ENCODE measurements at places on chromosomes 4 and X. TPM values are rescaled to one million over a fixed set of nuclear protein-coding genes. Genes with fewer than 3 reads are reported as not detected.

DNA sequence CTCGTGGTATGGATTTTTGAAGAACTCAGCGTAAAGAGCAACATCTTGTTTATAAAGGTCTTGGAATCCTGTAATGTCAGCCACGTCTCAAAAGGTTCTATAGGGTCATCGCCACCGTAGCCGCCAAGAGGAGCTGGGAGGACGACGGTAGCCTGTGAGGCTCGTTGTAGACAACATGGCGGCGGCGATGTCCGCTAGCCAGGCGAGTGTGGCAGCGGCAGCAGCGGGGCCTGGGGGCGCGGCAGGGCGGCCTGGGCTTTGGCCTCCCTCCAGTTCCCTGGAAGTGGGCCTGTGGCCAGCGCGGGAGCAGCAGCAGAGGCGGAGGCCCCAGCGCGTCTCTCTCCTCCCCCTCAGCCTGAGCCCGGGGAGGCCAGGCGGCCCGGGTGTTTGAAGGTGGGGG is 143.5 kb upstream of the PBDC1 start:
- DNase-seq = no peak

Gene GAGE12J
- total RNA-seq = not detected

- DNase-seq = no peak
Observed at GRCh38 chr4:93466446-93466845, 362.1 kb upstream of the ATOH1 start.

DNA sequence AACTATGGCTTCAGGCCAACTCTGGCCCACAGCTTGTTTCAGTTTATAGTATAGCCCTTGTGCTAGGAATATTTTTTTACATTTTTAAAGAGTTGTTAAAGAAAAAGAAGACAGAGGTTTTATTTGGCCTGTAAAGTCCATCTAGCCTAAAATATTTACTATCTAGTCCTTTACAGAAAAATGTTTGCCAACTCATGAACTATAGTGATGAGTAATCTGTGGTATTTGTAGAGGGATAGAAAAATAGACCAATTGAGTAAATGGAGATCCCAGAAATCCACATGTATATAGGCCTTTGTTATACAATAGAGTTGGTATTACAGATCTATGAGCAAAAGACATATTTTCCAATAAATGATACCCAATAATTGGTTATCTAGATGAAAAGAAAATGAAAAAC is 288.7 kb downstream of the PRDM5 start:
- no peak for DNase-seq

DNA sequence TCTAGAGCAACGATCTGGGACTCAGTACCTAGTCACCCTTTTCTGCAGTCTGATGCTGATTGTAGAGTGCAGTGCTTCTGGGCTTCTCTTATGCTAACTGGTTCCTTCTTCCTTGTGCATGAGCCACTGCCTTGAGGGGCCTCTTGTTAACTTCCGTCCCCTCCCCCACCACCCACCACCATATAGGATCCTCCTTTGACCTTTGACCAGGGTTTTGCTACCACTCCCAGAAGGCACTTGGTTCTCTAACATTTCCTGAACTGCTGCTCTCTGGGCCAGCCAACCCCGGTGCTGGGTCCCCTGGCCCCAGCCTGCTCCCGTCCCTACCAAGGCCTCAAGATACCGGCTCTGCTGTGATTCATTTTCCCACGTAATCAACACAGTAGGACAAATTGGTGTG is 104.6 kb upstream of the KLF3 start:
- no peak for DNase-seq

Gene RPA4
- total RNA-seq = 0.36 TPM

Gene TMA16
- 9.7 TPM for total RNA-seq

Gene ASB12
- 1.9 TPM for total RNA-seq

GRCh38 chrX:119573840-119574393 is 446 bp upstream of the UBE2A start:
- DNase-seq = peak; percentile 12

Gene MAMLD1
- total RNA-seq = 4.2 TPM

DNA sequence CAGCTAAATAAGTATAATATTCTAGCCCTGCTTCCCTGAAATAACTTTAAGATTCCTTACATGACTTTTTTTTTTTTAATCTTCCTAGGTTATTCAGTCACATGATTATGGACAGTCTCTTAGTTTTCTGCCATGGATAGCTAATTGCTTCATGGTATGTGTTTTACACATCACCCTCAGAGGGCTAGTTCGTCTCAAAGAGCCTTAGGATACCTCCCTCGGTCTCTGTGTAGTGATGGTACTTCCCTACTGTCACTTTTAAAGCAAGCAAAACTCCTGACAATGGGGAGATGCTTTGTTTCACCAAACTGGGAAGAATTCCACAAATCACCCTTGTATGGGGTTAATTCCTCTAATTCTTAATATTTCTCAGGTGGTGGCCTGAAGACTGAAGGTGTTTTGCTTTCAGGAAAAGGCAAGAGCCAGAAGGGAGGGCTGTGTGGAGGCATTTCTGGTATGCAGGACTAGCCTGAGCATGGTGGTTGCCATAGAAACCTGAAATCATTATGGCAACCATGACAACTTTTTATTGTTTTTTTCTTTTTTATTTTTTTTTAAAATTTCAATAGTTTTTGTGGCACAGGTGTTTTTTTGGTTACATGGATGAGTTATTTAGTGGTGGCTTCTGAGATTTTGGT is 70.4 kb downstream of the BEX3 start:
- DNase-seq = no peak

- no peak for DNase-seq
Observed at GRCh38 chr4:177093964-177094363, 215.7 kb upstream of the NEIL3 start.

DNA sequence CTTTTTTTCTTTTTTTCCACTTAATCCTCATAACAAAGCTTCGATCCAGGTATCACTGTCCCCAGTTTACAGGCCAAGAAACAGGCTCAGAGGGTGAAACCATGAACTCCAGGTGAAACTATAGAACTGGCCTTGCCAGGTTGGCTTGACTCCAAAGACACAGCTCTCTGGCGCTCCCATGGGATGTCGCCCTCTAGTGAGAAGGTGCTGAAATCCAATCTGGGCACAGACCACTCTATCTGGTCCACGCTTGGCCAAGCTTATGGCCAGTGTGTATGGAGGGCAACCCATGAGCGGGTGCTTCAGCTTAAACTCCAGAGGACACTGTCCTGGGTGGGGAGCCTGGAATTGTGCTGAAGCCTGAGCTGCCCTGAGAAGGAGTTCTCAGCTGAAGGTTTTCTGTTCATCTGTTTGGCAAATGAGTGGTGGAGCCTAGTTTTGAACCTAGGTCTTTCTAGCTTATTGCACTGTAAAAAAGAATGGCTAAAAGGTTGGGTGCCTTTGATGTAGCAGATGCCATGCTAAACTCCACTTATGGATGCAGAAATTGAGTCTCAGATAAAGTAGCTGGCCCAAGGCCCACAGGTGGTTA is 70.5 kb downstream of the SEL1L3 start:
- DNase-seq = no peak

Gene CT45A10
- not detected for total RNA-seq

- DNase-seq = peak; percentile 20
Observed at GRCh38 chr4:15238720-15239119, 189.1 kb upstream of the C1QTNF7 start.

GRCh38 chr4:6854098-6854744 is 55.4 kb upstream of the TBC1D14 start:
- no peak for DNase-seq

DNA sequence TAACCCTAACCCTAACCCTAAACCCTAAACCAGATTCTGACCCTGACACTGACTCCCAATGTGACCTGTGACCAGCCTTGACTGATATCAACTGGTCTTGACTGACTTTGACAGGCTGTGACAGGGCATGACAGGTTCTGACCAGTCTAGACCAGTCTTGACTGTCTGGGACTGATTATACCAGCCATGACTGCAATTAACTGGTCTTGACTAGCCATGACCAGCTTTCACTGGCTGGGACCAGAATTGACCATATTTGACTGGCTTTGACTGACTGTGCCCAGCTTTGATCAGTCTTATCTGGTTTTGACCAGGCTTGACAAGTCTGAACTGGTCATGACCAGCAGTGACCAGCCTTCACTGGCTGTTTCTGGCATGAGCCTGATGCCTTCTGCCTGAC is 95.5 kb downstream of the BMP15 start:
- DNase-seq = no peak

GRCh38 chrX:137426695-137427425 is 139.1 kb upstream of the ZIC3 start:
- no peak for DNase-seq
